Activated CD4-positive, alpha-beta T cell treated with anti-CD3 and anti-CD28 coated beads, Interleukin-2, amount 10 ng/mL, durations not matched to agents 7 days and 5 days (primary cell): ENCODE measurements at places on chromosomes 7 and 10.

- no peak for DNase-seq
These were observed 73.9 kb upstream of the LEP start for GRCh38 chr7:128167042-128167701.

DNA sequence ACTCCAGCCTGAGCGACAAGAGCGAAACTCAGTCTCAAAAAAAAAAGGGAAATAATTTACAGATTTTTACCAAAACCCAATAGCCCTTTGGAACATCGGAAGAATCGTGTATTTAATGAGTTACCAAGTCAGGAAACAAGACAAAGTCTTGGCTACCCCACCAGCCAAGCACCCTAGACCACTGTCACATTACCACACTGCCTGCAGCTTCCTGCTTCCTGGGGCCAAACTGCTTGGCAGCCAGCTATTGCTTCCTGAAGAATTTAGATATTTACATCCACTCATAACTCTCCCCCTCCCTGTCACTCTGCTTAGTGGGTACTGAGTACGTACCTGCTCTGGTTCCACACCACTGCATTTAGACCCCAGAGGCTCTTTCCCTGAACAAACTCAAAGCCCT, 14.1 kb upstream of the TNPO3 start:
- DNase-seq: no peak

- no peak for DNase-seq
These were observed 542.7 kb downstream of the LRMDA start for GRCh38 chr10:75974080-75974479.

DNA sequence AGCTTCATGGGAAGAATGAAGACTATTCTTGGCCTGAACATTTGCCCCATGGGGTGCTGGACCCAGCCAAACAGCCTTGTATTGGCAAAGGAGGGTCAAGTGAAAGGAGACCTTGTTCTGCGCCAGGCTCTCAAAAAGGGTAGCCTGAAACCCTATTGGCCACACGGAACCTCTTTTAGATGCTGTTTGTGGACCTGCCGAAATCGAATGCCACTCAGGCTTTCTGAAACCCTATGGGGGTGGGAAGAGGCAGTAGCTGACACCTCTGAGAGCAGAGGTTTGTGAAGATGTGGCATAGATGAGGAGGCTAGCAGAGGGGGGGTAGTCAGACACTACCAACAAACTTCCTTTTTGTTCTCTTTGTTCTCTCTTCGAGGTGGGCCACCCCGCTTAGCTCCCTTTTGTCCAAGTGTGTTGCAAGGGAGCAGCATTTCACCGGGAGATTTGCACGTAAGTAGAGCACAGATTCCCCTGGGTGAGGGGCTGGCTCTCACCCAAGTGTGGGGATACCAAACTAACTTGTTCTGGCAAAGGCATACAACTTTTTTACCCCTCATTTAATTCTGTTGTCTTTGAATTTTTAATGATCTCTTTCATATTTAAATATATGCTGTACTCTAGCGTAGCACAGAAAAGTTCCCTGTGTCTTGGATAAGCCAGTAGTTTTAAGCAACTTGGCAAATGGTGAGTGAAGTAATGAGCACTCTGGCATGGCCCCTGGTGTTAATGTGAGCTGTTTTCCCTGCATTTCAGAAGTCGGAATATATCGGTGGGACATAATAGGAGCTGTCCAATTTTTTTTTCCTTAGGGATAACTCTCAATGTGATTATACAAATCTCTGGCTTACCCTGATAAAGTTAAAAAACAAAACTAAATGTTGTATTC, 107.7 kb downstream of the SEPTIN7 start:
- no peak for DNase-seq

- DNase-seq: no peak
These were observed 145.4 kb upstream of the ASAH2 start for GRCh38 chr10:50396491-50397311.

- DNase-seq: no peak
These were observed 12.3 kb downstream of the SH3PXD2A start for GRCh38 chr10:103843045-103843444.

GRCh38 chr7:150434240-150434639, 16.2 kb upstream of the GIMAP8 start:
- DNase-seq: no peak

GRCh38 chr10:85547460-85548023, 819.1 kb downstream of the GRID1 start:
- DNase-seq: no peak

DNA sequence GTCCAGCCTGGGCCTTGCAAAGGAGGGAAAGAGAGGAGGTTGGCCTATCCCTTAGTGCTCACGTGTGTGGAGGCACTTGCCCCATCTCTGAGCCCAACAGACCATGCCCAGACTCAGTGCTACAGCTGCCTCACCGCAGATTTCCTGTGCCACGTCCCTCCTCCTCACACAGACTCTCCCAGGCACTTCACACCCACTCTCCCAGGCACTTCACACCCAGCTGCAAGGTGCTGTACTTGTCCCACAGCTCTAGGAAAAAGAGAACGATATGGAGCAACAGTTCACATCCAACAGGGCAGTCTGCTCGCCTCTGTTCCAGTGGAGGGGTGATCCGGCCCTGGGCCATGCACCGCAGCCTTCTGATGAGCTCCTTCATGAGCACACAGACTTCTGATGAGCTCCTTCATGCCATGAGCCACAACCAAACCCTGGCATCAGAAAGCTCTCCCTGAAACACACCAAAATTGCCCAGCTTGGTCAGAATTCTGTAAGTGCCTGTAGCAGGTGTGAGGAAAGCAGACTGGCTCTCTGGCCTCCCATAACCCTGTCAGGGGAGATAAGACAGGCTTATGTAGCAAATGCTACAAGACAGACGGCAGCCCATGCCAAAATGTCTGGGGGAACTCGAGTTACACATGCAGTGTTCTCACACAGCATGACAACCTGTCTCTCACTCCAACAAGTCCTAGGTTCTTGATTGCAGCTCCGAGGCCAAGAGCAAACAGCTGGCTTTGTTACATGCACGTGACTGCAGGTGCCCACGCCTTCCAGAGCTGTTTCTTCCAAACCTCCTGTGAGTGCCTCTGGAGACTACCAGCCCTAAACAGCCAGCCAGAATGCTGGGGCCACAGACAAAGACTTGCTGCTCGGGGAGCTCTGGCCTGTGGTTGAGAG, 348.5 kb downstream of the GRID1 start:
- no peak for DNase-seq

- DNase-seq: no peak
These were observed 139.5 kb upstream of the GRM3 start for GRCh38 chr7:86504229-86504628.

- DNase-seq: no peak
These were observed 374.7 kb upstream of the NRP1 start for GRCh38 chr10:33709008-33709753.

- peak; percentile 36 for DNase-seq
These were observed 50.8 kb downstream of the ZRANB1 start for GRCh38 chr10:124992462-124993344.

DNA sequence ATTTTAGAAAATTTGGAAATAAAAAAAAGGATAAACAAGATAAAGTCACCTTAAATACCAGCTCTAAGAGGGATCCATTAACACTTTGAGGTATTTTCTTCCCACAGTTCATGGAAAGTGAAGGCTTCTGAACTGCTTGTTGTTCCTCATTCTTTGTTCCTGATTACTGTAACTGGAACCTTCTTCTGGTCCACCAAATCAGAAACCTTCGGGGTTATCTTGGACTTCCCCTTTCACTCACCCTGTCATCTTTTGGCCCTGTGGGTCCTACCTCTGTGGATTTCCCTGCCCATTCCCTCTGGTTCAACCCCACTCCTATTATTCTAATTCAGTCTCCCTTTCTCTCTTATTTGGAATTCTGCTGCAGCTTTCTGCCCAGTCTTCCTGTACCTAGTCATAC, 116.5 kb upstream of the PRPS1L1 start:
- DNase-seq: no peak
